M059J (cell line): ENCODE measurements at places on chromosomes 2 and 18.

DNA sequence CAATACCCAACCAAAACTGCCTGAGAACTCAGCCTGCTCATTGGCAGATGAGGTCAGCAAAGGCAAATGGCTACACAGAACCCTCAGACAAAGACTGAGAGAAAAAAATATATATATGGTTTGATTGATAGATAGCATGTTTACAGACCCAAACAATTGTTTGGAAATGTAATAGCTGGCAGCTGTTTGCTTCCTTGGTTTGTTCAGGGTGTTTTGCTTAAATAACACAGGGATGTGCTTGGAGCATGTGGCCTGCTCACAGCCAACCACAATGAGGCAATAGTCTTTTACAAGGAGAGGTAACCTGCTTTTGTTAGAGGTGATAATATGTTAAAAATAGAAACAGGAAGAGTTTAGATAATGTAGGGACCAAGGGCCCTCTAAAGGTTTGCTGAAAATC is 84.5 kb downstream of the PDK1 start:
- DNase-seq = peak; percentile 30

DNA sequence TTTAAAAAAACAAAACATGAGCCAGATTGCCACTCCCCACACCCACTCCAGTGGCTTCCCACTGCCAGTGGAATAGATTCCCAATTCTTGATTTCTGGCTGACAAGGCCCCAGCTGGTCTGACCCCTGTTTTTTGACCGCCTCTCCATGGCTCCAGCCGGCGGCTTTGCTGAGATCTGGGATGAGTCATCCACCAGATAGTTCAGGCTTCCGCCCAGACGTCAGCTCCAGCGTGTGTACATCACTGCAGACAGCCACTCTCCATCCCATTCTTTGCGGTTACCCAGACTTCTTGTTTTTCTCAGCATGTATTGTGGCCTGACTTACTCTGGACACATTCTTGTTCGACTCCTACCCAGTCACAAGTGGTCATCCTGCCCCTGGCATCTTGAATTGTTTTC is 227.9 kb downstream of the GBX2 start:
- DNase-seq = peak; percentile 94

DNA sequence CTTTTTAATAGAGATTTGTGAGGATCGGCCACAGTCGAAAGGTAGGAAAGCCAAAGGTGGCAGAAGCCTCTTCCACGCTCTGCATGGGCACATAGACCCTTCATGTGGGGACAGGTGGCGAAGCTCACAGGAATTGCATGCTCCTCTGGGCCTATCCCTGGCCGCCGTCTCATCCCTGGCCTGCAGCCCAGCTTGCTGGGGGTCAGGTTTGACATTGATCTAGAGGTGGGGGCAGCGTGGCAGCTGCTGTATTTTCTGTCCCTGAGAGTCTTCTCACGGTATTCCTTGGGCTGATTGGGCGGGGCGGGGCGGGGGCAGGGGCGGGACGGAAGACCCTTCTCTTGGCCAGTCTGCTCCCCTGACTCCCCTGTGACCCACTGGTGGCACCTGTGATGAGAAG is 48.9 kb downstream of the STK25 start:
- no peak for DNase-seq

DNA sequence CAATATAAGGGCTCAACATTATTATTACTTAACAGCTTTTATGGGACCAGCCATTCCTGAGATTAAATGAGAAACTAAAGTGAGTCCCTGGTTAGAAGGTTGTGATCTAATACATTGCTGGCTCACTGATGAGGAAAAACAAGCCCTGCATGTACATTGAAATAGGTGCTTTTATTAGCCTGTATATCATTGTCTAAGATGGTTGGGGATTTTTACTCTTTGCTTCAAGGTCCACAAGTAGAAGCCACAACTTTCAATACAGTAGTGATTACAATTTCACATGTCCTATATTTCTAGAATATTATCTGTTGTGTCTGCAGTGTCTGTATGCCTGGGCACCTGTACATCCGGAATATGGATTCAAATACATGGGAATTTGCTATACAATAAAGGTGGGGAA is 104.1 kb upstream of the FZD5 start:
- no peak for DNase-seq

GRCh38 chr18:72762515-72763122 is 105.2 kb downstream of the NETO1 start:
- peak; percentile 60 for DNase-seq

GRCh38 chr18:51350081-51350480 is 152.6 kb upstream of the MEX3C start:
- no peak for DNase-seq

DNA sequence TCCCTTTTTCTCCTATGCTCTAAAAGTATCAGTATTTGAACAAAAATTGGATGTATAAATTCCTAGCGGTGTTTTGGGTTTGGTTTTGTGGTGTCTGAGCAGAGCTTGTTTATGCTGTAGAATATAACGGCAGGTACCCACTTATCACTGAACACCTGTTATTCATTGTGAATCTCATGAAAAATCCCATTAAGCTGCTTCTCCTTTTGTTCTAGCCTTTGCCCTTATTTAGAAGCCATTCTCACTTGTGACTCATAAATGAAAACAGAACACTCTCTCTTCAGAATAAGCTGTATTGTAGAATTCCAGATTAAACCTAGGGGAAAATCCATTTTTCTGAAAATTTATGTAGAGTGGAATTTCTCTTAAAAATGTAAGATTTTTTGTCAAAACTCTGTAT is 104.0 kb downstream of the PRPF40A start:
- no peak for DNase-seq

DNA sequence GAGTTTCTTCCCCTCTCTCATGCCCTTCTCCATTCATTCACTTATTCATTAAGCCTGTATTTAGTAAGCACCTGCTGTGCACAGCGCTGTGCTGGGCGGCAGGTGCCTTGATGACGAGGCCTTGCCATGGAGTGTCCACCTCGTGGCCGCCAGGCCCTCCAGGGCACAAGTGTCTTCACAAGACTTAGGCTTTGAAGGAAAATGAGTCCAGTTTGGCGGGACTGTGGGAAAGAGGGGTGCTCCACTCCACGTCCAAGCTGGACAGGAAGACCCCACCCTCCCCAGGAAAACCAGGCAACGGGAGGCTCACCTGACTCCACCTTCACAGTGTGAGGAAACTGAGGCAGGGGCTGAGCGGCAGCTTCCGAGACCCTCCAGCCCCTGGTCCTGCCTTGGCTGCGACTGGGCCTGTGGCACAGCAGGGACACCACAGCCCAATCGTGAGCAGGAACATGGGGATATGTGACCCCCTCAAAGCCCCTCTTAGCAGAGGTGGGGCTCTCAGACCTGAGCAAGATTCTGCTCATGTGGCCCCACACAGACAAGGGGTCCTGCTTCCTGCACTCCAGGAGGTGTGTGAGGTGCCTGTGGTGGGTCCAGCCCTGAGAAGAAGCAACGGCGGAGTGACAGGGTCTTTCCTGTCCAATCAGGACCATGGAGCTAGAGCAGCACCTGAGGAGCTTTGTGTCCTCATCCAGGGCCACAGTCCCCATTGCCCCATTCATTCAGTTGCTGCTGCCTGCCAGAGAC is 110.3 kb upstream of the ODC1 start:
- DNase-seq = no peak

DNA sequence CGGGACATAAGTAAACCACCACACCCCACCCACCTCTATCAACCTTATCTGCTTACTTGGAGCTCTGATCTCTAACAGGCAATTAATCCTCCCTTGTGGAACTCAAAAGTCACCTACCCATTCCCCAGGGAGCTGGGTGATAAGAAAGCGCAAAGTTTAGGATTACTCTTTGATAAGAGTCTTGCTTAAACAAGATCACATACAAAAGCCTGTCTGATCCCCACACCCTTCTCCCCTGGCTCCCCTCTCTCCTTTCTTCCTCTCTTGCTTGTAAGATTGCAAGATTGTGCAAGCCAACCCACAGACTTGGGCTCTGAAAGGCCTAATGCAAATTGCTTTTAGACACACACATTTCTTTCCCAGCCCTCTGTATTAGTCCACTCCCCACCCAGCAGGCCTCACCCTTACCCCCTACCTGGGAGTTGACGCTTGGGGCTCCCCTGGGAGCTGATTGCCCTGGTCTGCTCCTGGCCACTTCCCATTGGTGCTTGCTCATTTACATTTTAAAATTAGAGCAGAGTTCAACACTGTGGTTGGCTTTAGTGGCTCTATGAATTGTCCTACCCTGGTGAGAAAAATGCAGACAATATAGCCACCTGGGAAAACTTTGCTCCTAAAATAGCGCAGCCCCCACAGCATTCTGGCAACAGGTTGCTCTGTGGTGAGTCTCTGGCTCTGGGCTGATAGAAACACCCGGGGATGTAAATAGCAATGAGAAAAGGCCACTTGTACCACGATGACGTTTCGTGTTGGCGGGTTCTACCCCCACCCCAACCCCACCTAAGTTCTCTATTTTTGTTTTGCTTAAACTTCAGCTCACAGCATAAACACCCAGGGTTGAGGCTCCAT is 92.8 kb upstream of the MSH2 start:
- no peak for DNase-seq

GRCh38 chr2:159155320-159155719 is 131.2 kb downstream of the WDSUB1 start:
- no peak for DNase-seq

DNA sequence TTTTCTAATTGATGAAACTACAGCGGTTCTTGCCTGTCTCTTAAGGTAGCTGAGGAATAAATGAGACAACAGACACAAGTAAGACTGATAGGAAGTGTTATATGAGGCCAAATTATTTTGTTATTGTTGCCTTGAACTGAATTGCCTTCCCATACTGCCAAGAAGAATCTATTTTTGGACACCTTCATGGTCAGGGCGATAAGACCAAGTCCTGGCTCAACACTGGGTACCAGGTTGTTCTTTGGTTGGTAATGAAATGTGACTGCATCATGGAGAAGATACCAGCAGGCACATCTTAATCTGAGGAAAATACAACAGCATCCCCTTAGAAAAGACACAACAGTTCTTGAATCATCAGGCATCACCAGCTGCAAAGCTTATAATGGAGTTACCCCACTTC is 23.7 kb downstream of the MSGN1 start:
- no peak for DNase-seq

DNA sequence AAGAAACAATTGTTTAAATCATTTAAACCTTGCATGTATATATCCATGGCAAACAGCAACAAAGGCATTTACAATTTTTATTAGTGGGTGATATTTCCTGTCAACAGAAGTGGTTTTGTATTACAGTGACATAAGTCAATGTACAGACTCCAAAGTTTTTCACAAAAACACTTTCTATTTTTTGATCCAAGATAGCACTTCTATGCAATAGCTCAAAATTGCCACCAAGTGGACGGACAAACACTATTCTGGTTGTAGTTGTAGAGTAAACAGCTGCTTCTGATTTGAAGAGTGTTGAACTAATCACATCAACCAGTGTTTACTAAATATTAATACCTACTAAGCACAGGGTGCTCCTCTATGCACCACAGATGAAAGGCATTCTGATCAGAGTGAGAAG is 421.4 kb downstream of the NCKAP5 start:
- peak; percentile 34 for DNase-seq

DNA sequence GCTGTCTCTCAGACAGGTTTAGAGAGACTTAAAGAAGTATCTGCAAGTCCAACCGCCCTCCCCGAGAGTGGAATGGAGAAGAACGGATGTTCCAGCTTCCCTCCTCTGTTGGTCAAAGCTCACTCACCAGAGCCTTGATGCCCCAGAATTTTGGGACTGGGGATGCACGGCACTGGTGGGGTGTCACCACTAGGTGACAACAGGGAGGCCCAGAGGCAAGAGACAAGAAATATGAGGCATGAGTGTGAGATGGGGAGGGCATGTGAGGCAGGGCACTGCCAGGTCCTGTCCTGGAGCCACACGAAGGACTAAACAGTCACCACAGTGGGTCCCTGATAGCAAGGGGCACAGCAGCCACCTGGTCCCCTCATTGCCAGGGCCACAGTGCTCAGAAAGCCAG is 35.1 kb upstream of the SH3BP4 start:
- no peak for DNase-seq

GRCh38 chr2:147782141-147782930 is 62.5 kb upstream of the ACVR2A start:
- DNase-seq = peak; percentile 31

GRCh38 chr2:10357193-10358169 is 54.8 kb downstream of the HPCAL1 start:
- no peak for DNase-seq

- no peak for DNase-seq
These were observed 21.9 kb downstream of the FER1L5 start for GRCh38 chr2:96664366-96664925.

DNA sequence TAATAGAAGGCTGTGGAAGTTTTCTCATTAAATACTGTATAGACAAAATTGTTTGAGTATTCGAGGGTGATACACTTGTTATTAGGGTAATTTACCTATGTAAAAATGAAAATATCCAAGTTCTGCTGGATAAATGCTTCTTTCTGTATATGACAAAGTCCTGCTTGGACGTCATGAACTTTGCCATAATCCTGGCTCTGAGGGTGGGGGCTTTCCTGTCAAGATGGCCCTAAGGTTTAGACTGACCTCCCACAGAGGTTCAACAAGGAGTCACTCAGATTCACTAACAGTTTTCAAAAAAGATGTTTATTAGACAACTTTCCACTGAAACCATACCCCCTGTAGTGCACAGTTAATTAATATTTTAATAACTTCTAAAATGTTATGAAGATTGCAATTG is 52.5 kb upstream of the NABP1 start:
- DNase-seq = no peak

DNA sequence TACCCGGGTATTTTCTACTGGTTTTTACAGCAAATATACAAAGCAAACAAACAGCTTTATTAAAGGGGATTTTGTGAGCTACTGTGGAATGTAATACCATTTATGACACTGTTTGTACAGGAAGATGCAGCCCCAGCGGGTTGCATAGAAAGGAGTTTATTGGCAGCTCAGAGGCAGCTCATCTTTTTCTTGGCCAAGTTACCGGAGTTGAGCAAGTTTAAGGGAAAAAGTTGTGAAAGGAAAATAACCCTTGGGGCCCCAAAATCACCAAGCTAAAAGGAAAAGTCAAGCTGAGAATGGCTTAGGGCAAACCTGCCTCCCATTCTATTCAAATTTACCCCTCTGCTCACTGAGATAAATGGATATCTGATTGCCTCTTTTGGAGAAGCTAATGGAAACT is 60.8 kb downstream of the MOB4 start:
- no peak for DNase-seq

DNA sequence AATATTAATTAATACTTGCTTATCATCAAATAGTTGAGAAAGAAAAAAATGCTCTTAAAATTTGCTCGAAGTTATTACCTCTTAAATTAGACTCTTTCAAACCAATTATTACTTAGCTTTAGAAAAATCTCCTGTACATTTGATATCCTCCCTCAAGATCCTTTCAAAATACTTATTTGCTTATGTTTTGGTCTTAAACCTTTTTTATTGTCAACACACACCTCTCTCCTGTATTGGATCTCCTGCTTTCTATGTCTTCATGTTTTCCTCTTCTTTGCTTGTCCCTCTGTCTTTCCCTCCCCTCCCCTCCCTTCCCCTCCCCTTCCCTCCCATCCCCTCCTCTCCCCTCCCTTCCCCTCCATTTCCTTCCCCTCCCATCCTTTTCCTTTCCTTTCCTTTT is 14.0 kb downstream of the OSBPL6 start:
- no peak for DNase-seq

DNA sequence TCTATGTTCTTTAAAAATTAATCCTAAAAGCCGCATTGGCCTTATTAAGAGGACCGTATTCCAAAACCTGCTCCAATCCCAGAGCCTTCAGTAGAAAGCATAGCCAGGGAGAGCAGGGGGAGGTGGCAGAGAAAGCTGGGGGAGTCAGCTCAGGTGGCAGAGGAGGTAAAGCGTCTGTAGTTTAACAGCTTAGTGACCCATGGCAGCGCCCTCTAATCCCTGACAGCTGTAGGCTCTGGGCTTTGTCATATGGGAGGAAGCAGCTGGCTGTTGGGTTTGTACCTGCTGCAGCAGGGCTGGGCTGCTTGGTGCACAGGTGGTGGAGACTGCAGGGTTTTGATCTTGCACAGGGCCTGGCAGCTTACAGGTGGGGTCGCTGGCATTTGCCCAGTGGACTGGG is 50.6 kb downstream of the THNSL2 start:
- no peak for DNase-seq
